ENCODE measurements at places on chromosomes 1 and 21.
A peak's percentile ranks its signal among the peaks of the same experiment; 100 is the strongest.

DNA sequence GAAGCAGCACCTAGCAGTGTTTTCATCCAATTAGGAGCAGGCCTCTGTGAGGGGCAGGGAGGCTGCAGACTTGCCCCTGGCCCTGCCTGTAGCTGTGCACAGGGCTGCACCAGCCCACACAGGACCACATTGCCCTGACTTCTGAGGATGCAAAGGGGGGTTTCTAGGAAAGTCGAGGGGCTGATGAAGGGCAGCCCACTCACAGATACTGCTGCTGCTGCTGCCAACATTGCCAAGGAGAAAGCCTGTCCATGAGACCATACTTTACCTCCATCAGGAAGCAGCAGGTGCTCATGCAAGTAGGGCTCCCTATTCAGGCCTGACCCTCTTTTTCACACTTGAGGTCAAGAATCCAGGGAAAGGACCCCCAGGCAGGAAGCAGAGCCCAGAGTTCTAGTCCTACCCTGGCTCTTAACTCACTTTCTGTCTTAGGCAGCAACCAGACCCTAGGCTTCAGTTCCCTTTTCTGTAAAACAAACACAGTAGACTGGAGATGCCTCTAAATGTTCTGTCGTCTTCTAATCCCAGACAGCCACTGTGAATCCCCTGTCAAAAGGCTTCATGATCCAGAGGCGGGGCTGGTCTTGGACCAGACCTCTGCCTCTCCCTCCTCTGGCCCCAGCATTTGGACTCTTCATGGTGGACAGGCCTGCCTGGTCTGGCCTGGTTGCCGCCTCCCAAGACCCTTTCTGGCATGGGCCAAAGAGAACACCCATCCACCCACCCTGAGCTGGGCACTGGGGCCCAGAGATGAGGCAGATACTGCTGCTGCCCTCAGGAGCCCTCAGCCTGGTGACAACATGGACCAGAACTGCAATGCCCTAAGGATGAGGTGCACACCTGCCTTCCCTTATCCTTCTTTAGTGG is 120.2 kb downstream of the GLIS1 start:
- DNase-seq, result no peak

DNA sequence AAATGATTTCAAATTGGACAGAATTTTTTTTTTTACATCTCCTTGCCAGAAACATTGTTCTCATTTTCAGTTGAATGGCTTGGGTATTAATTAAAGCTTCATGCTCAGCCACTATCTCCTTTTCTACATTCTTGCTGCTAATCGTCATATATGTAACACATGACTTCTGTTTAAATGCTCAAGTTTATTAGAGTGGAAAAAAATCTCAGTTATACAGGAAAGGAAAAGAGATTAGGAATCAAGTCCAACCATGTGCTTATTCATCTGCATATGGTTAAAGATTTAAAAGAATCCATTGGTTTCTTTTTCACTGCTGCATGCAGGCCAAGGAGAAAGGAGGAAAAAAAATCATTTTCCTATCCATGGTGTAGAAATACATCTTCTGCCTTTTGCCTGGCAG is 47.3 kb upstream of the CNN3 start:
- peak; percentile 87 for DNase-seq

DNA sequence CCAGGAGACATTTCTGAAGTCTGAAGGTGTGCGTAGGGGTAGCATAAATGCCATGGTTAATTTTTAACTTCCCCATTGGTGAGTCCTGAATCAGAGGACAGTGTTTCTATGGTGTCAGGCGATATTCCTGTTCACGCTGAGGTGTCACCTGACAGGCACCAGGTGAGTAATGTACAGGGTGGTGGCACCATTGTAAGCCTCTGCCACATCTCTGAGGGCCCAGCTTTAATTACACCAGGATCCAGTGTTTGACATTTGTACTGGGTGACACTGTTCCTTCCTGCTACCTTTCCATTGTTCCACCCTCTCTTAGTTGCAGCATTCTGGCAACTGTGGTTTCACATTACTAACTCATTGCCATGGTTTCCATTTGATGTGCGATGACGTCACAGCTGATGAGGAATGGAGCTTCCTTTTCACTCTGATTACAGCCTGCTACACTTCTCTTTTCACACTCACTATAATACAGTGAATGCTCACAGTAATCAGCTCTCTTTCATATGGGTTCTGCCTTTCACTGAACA is 40.6 kb upstream of the MARK1 start:
- DNase-seq, result peak; percentile 94

DNA sequence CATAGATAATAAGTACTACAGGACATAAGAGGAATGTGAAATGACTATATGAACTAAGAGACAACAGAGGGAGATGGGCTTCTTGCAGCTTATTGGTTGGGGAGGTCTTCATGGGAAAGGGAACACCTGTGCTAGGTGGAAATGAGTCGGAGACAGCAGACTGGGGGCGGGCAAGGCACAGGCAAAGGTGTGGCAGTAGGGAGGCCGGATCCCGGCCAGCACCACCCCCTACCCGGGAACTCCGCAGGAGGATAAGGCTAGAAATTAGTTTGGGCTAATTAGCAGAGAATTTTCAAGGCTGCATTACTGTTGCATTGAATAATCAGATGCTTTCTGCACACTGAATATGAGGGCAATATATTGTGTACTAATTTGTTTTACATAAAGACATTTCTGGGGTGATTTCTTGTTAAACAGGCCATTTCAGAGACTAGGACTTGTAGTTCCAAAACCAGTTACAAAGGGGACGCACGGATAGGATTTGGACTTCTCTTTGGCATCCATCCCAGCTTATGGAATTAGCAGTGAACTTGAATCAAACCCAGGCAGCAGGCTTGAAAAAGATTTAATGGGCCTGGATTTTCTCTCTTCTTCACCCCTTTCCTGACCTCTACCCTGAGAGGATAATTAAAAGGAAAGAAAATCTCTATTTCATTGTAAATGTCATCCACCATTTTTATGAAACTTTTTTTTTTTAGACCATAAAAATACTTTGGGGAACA is 2.2 kb upstream of the HUNK start:
- DNase-seq, result no peak

- DNase-seq, result no peak
These were observed 43.5 kb upstream of the SDC3 start for GRCh38 chr1:30952098-30952497.

DNA sequence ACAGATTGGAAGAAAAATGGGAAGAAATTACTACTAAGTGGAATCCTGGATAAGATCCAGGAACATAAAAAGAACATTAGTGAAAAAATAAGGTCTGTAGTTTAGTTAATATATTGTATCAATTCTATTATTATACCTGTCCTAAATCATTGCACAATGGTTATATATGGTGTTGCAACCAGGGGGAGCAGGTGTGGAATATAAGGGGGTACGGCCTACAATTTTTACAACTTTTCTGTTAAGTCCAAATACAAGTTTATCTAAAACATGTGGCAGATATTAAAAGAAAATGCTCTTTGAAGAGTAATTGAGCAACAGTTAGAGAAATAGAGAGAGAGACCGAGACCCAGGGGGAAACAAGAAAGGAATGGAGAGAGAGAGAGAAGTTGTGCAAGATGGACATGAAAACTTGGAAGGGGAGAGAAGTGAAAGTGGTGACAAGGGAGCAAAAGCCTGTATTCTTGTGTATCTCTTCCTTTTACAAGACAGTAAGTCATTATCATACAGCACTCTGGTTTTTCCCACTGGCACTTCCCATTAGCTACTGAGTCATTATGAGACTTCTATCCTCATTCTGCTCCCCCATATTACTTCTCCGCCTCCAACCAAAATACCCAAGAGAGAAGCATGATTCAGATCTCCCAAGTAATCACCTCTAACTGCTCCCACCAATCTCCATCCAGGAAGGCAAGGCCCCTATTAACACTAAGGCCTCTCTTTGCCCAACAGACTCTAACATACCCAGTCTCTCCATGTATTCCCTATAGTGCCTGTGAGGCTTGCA is 22.3 kb upstream of the TRAF3IP3 start:
- DNase-seq, result peak; percentile 5

DNA sequence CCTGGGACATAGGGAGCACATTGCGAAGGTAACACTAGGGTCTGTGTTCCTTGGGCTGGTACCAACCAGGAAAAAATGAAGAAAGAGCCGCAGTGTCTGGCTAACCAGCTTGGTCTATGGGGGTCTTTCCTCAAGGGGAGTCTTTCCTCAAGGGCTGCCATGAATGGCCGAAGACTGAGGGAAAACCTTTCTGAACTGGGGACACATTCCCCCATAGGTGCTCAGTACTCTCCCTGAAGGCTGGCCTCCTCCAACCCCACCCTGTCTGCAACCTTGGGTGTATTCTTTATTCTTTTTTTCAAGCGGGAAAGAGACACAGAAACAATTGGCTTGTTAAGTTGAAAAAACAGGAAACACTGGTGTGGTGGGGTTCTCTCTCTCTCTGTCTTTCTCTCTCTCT is 200.5 kb downstream of the BACH1 start:
- no peak for DNase-seq

DNA sequence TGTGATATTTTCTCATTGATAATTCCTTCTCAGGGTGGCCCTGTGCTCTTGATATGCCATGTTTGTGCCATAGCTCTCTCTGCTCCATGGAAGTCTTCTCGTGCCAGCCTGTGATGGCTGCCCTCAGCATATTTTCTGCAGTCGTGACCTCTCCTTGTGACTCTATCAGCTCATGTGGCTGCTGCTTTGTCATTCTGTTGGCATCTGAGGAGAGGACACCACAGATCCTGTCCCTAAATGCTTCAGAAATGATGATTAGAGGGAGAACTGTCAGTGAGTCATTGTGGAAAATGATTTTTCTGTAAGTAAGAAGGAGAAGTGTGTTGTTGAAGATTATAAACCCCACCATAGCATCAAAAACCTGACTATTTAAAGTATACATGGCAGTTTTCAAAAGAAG is 286.0 kb downstream of the ADGRL2 start:
- no peak for DNase-seq

- no peak for DNase-seq
These were observed 199.6 kb upstream of the SGIP1 start for GRCh38 chr1:66334318-66334717.
